ENCODE measurements at places on chromosomes 7 and 10.

- DNase-seq, result no peak
Measured at GRCh38 chr7:40419806-40420205, 285.0 kb downstream of the SUGCT start.

DNA sequence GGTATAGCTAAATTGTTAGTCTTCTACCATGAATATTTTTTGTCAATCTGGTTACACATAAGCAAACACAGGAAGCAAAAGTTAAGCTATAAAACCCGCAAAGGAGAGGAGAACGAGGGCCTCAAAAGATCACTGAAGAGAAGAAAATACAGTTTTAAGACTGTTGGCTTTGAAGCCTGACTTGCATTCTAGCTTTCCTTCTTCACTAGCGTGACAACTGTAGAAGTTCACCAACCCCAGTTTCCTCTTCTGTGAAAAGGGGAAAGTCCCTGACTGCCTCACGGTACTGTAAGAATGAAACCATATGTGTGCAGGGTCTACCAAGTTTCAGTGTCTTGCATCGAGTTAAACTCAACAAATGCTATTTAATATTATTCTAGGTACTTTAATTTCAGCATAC lies 7.5 kb upstream of the LRRN3 start:
- no peak for DNase-seq

DNA sequence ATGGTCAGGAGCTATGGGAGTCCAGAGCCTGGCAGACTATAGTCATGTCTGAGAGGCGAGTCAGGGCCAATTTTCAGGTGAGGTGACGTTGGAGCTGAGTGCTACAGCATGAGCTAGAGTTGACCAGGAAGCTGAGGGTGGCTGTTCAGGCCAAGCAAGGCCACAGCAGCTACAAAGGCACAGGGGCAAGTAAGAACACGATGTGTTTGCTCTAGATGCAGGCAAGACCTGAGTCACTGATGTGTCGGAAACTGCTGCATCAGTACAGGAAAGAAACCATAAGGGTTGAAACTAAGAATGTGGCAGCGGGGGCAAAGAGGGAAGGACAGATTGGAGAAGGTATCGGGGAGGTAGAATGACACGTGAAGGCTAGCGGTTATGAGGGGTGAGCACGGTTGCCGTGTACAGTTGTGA lies 11.8 kb upstream of the RRP12 start:
- DNase-seq, result no peak

- DNase-seq, result no peak
Measured at GRCh38 chr10:31133251-31133791, 101.7 kb upstream of the ZNF438 start.

- DNase-seq, result no peak
Measured at GRCh38 chr10:5937016-5937415, 40.3 kb downstream of the IL15RA start.

DNA sequence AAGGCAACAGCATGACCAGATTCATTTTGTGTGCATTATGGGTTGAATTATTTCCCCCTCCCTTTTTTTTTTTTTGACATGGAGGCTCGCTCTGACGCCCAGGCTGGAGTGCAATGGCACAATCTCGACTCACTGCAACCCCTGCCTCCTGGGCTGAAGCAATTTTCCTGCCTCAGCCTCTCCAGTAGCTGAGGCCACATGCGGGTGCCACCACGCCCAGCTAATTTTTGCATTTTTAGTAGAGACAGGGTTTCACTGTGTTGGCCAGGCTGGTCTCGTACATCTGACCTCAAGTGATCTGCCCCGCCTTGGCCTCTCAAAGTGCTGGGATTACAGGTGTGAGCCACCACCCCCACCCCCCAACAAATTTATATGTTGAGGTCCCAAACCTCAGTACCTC lies 42.0 kb downstream of the ZNF783 start:
- DNase-seq, result no peak

- no peak for DNase-seq
Measured at GRCh38 chr7:85469446-85470010, 282.7 kb upstream of the SEMA3D start.

DNA sequence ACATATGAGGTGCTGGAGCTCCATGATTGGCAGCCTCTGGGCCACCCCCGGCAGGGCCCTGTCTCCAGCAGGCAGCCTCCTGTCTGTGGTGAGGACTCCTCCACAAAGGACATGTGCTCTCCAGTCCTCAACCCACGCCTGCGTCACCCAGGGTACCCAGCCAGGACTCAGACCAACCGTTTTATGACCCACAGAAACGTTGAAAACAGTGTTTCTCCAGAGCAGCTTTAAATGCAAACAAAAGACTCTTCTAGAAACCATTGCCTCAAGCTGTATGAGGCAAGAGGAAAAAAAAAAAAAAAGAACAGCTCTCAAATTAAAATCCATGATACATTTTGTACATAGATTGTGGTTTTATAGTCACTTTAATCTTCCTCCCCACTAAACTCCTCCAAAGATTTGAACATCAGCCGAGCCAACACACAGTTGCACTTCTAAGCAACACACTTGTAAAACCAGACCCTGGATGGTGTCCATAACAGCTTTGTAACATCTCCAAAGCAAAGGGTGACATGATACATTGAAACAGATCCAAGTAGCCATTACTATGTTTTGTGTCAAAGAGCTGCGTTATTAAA lies 175.0 kb upstream of the LYZL2 start:
- DNase-seq, result no peak

DNA sequence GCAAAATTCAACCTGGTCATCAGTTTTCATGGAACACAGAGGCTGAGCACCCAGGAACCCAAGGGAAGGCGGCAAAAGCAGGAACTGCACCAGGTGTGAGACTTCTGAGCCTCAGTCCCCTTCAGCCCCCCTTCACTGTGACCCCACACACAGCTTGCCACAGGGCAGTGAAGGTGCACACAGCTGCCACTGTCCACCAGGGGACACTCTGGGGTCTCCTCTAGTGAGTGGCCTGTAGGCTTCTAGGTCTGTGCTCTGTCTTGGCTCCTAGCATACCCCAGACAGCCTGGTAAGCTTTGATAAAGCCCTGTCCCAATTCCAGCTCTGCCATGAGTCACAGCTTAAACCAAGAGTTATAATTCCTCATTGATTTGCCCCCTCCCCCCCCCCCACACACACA lies 12.1 kb downstream of the KCNH2 start:
- no peak for DNase-seq

DNA sequence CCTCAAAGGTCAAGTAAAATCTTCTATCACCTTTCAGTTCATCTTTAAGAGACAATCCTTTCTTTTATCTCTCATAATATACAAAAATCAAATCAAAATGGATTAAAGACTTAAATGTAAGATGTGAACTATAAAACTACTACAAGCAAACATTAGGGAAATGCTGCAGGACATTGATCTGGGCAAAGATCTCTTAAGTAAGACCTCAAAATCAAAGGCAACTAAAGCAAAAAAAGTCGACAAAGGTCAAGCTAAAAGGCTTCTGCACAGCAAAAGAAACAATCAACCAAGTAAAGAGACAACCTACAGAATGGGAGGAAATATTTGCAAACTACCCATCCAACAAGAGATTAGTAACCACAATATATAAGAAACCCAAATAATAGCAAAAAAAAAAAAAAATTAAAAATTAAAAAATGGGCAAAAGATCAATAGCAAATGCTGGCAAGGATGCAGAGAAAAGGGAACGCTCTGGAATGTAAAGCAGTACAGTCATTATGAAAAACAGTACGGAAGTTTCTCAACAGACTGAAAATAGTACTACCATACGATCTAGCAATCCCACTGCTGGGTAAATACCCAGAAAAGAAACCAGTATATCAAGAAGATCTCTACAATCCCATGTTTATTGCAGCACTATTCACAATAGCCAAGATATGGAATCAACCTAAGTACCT lies 41.7 kb downstream of the TNPO3 start:
- DNase-seq, result no peak

DNA sequence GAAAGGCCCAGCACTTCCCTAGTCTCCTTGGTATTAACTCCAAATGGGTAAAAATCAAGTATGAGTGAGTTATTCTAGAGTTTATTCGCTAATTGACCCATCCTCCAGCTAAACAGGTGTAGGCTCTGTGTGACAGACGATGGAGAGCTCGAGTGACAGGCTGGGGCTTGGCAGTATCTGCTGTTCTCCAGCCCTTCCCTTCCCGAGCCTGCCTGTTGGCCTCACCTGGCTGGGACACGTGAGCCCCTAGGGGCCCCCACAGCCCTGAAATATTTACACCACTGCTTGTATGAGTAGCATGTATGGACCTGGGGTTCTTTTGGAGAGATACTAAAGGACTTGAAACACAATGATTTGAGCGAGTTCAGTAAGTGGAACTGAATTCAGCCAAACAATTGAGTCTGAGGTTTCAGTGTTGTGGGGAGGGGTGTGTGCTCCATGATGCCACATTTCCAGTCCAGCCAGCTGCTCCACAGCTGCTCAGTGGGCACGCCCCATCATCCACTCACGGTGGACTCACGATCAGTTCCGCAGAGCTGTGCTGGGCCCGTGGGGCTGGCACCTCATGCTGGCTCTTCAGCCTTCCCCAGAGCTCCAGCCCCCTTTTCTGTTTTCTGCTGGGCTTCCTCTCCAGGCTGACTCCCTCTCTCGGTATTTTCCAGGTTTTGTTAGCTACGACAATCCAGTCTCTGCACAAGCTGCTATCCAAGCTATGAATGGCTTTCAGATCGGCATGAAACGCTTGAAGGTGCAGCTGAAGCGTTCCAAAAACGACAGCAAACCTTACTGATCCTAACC lies 283.0 kb downstream of the USP6NL start:
- no peak for DNase-seq

DNA sequence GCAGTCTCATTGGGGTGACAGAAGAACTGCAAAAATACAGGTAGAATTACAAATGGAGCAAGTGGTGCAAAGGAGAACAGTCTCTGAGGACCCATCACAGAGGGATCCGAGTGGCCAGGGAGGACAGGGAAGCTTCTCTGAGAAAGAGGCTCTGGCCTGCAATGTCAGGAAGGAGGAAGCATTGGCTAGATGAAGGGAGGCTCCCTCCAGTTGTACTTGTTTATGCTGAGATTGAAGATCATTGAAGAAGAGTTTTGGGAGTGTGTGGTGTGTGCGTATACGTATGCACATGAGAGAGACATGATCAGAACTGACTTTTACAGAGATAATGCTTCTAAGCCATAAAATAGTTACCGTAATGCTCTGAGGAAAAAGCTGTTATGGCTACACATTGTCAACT lies 274.7 kb upstream of the FZD8 start:
- no peak for DNase-seq

- no peak for DNase-seq
Measured at GRCh38 chr7:151204383-151205032, 5.8 kb downstream of the H2BK1 start.

DNA sequence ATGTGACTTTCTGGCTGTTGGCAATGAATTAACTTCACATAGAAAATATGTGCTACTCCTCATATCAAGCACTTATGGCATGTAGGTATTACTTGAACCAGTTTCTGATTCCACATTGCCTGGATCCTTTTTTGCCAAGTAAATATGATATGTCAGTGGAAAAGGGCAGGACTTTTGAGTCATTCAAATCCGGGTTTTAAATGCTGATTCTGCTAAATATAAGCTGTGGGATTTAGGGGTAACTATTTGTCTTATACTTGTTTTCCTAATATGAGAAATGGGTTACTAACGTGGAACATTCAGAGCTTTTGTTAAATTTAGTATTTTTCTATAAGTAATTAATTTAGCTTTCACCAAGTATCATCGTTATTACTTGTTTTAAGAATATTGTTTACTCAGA lies 108.0 kb upstream of the HGF start:
- no peak for DNase-seq
